Left ventricle myocardium superior (tissue), 1 donor: ENCODE measurements at places on chromosomes 6 and 20.

DNA sequence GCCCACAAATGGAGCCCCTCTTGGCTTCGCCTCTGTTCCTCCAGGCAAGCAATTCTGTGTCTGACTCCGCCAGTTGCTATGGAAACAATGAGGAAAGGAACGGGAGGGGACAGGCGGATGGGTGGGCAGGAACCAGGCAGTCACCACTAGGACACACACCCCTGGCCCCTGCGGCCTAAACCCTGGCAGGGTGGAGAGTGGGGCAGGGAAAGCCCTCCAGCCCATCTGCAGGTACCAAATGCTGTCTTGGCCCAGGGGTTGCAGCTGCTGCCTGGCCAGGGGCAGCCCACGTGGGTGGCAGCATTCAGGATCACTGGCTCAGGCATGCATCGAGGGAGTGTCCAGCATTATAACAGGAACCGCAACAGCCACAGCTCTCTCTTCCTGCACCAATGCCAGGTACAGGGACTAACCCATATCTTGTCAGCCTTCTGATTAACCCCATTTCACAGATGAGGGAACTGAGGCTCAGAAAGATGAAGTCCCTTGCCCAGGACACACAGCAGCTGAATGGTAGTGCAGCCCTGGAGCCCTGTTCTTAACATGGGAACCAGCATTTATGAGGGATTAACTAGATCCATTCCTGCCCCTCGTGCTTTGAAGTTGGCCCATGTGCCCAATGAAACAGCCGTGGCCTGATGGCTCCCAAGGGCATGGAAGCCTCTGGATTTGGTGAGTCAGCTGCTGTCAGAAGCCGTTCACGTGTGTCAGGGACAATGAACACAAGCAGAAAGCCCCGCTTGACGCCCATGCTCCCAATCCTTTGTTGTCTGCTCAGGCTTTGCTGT is 66.3 kb downstream of the NOL4L start:
- no peak for DNase-seq

GRCh38 chr6:1560281-1561058 is 49.2 kb upstream of the FOXC1 start:
- no peak for DNase-seq

DNA sequence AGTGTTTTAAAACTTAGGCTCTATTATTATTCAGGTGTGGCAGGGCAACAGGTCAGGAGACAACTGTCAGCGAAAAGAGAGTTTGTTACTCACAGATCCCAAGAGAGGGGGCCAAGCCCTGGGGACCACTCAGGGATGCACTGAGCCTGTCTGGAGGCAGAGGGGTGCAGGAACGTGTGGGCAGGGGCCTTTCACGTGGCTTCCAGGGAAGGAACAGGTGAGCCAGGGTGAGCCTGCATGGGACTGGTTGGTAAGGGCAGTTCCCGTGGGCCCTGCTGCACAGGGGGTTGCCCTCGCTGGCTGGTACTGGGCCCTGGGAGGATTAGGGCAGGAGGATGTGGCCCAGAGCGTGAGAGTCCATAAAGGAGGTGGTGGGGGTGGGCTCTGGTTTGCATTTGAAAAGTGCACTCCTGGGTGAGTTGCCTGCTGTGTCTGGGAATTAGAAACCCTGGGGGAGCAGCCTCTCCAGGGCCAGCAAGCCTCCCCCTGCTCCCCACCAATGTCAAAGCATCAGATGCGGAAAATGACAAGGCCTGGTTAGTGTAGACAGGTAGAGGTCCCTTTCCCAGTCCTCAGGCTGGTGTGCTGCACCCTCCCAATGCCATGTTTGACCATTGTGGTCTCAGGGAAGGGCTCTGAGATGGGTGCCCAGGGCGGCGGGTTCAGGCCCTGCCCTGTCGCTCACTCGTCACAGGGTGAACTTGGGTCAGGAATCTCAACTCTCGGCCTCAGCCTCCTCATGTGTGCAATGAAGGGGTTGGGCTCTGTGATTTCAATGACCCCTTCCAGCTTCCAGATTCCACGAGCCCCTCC is 127.4 kb upstream of the RPS6KA2 start:
- no peak for DNase-seq

DNA sequence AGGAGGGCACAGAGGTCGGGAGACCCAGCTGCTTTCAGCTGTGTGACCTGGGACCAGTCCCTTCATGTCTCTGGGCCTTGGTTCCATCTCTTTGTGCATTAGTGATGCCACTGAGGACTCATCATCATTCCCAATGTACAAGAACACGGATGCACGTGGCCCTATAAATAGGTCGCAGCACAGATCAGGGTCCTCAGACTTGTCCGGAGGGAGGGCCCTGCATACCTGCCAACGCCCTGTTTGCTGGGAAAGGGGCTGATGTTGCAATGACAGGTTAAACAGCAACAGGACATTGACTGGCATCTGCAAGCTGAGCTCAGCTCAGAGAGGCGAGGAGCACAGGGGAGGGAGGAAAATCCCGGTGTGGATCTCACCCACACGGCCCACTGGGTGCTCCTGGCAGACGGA is 21.8 kb downstream of the TGM2 start:
- DNase-seq: no peak
